Suppressor macrophage treated with lipopolysaccharide for 4 hours (primary cell): ENCODE measurements at places on chromosomes 13 and 19.

DNA sequence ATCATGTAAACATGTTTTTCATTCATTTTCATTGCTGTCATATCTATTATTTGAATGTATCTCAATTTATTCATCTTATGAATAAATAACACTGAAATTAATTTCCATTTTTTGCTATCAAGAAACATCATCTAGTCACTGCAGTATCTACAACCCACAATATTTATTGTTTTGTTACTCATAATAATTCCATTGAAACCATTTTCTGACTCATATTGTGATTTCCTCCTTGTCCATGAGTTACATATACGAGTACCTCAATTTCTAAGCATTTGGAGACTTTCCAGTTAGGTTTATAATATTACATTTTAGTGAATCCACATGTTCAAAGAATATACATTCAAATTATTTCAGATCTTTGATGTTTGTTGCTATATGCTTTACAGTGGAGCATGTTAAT, 1524.0 kb downstream of the SLITRK1 start:
- DNase-seq = no peak

DNA sequence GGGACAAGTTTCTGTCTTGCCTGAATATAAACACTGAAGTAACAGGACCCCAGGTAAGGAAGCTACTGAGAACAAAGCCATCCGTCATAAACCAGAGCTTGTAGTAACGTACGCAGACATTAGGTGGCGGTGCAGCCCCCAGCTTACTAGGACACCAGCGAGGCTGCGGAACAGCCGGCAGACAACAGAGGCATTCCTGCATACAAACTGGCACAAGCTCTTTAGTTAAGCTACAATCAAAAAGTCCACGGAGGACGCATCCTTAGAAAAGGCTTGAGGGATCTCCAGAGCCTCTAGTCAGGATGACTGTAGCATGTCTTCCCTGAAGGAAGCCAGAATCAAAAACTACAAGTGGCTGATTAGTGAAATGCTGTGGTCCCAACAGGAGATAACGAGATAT, 26.2 kb downstream of the ZNF160 start:
- DNase-seq = no peak

DNA sequence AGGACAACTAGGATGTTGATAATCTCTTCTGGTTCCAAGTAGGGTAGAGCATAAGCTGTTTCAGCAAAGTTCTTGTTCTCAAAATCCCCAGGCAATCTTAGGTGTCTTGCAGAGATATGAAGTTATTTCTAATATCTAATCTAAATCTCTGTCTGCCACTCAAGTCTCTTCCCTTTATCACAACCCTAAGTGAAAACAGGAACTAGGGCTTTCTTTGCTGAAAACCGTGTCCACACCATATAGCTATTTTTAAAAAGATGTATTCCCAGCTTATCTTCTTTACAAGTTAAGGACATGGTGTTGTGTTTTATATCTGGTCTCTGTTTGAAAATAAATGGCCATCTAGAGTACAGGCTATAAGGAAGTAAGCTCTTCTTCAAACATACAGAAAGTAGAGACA, 11.3 kb upstream of the RNASEH2B start:
- no peak for DNase-seq

GRCh38 chr19:46023311-46023779, 492 bp upstream of the PGLYRP1 start:
- no peak for DNase-seq

- no peak for DNase-seq
Observed at GRCh38 chr19:28985201-28985600, 227.8 kb downstream of the UQCRFS1 start.

DNA sequence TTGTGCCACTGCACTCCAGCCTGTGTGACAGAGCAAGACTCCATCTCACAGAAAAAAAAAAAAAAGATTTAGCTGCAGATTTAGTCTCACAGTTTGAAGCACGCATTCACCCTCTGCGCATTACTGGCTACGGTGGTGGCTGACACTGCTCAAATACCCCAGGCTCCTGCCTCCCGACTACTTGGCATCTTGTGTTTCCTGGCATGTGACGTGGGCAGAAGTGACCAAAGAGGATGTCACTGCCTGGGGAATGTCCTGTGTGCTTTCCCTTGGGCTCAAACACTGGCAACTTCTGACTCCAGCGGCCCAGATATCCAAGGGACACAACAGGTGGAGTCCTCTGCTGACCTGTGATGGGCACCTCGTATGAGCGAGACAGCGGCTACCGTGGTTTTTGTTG, 24.7 kb upstream of the EIF3G start:
- peak; percentile 34 for DNase-seq

GRCh38 chr13:91544723-91545122, 146.3 kb downstream of the GPC5 start:
- DNase-seq = no peak

DNA sequence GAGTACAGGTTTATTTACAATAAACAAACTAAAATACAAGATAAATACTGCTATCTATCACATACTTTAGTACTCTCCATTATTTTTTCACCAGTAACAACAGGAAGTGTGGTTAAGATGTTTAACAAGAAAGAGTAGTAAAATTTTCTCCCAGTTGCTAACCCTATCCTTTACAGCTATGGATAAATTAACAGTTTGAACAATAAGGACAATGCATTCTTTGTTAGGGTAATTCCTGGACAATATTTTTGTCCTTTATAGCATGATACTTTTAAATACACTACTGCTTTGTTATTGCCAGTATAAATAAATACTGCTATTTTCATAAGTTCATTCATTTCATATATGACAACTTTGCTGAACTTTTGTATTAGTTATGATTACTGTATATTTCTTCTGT, 630.2 kb upstream of the ATXN8OS start:
- DNase-seq = no peak

DNA sequence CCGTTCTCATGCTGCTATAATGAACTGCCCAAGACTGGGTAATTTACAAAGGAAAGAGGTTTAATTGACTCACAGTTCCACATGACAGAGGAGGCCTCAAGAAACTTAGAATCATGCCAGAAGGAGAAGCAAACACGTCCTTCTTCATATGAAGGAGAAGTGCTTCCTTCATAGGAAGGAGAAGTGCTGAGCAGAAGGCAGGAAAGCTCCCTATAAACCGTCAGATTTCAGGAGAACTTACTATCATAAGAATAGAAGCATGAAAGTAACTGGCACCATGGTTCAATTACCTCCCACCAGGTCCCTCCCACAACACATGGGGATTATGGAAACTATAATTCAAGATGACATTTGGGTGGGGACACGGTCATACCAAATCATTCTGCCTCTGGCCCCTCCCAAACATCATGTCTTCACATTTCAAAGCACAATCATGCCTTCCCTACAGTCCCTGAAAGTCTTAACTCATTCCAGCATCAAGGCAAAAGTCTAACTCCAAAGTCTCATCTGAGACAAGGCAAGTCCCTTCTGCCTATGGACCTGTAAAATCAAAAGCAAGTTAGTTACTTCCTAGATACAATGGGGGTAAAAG, 10.6 kb downstream of the ACOD1 start:
- DNase-seq = peak; percentile 66

DNA sequence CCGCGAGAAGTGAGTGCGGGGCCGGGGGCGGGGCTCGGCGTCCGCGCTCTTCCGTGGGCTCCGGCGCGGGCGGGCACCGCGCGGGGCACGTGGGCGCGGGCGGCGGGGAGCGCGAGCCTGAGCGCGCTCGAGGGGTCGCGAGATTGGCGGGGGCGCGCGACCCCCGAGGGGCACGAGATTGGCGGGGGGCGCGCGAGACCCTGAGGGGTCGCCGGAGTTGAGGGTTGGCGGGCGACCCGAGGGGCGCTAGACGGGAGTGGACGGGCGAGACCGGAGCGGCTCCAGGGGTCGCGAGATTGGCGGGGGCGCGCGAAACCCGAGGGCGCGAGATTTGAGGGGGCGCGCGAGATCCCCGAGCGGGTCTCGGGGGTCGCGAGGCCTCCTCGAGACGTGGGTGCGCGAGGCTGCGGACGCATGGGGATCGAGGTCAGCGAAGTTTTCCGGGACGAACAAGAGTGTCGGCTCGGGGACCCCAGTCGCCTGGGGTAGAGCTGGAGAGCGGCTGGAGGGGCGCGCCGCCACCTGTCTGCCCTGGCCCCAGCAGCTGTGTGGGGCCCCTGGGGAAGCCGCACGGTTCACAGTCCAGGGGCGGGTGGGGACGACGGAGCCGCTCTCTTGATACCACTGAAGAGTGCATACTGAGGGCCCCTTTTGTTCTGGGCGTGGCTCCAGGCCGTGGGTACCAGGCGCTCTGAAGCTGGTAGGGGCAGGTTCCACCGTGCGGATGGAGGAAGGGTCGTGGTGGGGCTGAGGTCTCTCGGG, 682 bp downstream of the SSBP4 start:
- DNase-seq = no peak

GRCh38 chr19:29665826-29666577, 741 bp downstream of the PLEKHF1 start:
- no peak for DNase-seq

- no peak for DNase-seq
Observed at GRCh38 chr13:26680123-26680450, 80.5 kb downstream of the GPR12 start.

DNA sequence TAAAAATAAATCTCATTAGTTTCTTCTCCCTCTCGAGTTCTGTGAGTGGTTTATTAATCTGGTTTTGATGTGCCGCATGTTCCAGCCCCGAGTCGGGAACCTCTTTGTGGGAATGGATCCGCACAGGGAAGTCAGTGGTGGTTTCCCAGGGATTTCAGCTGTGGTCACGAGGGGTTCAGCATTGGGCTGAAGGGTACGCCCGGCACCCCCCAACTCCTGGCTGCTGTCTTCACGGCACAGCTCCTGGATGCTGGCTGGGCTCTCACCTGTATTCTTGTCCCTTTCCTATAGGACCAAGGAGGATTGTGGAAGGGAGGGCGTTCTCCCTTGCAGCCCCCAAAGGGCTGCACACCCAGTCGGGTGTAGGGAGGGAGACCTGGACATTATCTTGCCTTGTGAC, 167.8 kb downstream of the ZNF536 start:
- no peak for DNase-seq

- no peak for DNase-seq
Observed at GRCh38 chr13:53038993-53039392, 10.4 kb downstream of the OLFM4 start.

DNA sequence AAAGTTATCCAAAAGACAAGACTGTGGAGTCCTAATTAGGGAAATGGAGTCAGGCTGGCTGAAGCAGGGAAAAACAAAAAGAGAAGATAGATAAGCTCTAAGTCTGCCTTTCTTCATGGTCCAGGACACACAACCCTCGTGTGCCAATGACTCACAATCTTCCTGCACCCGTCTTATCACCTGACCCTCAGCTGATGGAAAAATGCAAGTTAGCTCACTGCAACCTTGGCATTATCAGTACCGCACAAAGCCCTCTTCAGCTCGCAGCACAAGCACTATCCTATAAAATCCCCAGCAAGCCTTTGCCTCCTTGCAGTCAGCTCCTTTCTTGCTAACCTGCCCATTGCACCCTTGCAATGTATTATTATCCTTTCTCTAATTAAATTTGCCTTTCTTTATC, 4.3 kb downstream of the OR7A5 start:
- peak; percentile 3 for DNase-seq

DNA sequence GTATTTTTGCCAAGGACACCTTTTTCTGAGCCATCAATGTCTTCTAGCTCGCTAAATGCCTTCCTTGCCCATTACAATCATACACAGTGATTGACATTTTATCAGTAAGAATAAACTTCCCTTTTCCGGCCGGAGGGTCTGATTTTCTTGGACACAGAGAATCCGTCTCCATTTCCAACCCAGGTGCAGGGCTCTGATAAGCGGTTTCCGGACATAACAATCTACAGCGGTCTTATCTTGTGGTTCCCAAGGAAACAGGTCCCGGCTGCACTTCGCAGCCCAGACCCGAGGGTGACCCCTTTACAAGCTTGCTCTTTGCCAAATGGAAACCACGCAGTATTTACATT, 5.1 kb upstream of the ZNF77 start:
- peak; percentile 25 for DNase-seq

GRCh38 chr13:92317066-92317465, 909.5 kb upstream of the GPC6 start:
- no peak for DNase-seq

- DNase-seq = no peak
Observed at GRCh38 chr19:45474606-45475521, 7.1 kb downstream of the FOSB start.

DNA sequence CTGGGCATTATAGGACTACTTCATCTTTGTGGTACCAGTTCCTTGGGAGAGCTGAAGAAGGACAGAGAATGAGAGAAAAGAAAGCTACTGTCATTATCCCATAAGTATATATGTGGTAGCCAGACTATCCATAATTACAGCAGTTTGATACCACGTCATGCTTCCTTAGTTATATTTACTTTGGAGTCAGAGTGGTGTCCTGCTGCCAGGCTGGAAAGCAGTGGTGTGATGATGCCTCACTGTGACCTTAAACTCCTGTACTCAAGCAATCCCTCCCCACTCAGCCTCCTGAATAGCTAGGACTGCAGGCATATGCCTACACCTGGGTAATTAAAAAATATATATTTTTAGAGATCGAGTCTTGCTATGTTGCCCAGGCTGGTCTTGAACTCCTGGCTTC, 57.8 kb downstream of the WTIP start:
- DNase-seq = no peak
